ENCODE measurements at places on chromosomes 4 and X.
A peak's percentile ranks its signal among the peaks of the same experiment; 100 is the strongest.

- DNase-seq, result peak; percentile 33
Observed at GRCh38 chrX:16882169-16882568, 12.0 kb upstream of the RBBP7 start.

GRCh38 chr4:39649639-39650265, 11.1 kb upstream of the SMIM14 start:
- no peak for DNase-seq

DNA sequence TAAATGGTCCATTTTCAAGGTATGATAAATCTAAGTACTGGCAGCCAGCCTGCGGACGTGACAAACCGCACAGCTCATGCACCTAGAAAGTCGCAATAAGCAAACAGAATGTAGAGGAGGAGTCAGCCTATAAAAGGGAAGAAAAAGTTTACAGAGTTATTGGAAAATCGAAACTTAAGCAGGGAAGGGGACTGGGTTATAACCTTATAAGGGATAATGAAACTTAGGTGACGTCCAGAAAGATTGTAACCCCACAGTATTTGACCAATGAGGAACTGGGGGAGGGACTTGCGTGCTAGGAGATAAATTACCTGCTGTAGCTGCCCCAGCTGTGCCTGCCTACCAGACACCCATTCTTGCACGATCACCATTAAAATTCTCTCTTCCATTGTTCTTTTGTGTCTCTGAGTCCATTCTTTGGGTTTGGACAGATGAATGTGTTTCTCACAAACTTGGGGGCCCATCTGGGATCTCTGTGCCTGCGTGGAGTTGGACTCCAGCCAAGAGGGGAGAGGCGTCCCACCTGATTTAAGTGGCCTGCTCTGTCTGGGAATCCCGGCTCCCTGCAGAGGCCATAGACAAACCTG, 61.0 kb downstream of the ZCCHC12 start:
- no peak for DNase-seq

DNA sequence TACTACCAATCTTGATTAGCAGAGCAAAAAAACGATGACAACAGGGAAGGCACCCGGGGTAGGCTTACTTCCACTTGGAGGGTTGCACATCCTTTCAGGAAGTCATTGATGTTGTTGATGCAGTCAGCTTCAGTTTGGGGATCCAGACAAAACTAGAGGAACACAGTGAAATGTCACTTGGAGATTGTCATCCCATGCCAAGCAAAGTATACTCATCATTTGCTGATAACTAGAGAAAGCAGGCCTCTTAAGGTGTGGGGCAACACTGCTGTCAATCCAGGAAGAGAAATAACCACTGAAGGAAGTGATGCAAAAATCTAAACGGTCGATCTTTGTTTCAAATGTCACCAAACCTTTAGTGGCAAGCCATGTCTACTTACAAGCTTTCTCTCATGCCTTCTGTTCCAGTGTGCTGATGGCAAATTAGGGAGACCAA, 1.4 kb downstream of the ARHGEF6 start:
- no peak for DNase-seq

DNA sequence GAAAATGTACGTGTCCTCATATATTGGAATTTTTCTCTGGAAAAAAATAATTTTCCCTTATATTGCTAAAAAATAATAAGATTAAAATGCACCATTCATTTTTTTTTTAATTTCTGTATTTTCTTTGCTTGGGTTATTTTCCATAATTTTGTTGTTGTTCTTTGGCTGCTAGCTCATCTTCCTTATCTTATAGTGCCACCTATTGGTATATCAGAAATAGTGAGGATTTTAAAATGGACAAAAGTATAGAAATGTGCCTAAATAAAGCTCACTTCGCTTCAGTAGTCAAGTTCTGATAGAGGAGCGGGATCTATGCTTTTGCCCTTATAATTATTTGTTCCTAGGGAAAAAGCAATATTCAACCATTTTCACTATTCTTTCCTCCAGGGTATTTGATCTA, 134.8 kb downstream of the NAP1L3 start:
- peak; percentile 14 for DNase-seq

- DNase-seq, result no peak
Observed at GRCh38 chrX:9614016-9614415, 149.2 kb downstream of the TBL1X start.

- no peak for DNase-seq
Observed at GRCh38 chrX:108734426-108734825, 1.9 kb downstream of the IRS4 start.

GRCh38 chrX:15160558-15161095, 109.3 kb downstream of the ASB9 start:
- no peak for DNase-seq

GRCh38 chrX:24392709-24393108, 32.3 kb downstream of the SUPT20HL1 start:
- DNase-seq, result no peak

DNA sequence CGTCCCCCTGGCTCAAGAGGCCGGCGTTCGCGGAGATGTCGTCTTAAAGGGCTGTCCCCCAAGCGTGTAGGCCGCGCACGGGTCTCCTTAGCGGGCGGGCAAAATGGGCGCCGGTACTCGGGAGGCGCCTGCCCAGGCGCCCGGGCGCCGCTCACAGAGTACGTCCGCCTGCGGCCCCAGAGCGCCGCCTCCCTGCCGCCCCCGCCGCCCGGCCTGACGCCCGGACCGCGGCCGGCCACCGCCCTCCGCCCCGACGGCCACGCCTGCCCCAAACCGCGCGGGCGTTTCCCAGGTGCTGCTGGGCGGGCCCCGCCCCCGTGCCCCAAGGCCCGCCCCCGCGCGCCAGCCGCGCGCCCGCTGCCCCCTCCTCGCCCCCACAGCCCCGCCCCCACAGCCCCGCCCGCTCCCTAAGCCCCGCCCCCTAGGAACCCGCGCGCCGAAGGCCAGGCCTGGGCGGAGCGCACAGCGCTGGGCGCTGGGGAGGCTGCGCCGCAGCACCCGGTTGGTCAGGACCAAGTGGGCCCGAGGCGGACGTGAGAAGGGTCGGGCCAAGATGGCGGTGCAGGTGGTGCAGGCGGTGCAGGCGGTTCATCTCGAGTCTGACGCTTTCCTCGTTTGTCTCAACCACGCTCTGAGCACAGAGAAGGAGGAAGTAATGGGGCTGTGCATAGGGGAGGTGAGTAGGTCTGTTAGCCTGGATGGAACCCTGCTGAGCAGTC, at the start of the genes BRCC3, CMC4 and MTCP1:
Gene BRCC3 (plus strand): TSS at position 534 of the 719 bp plus-strand sequence. CDS start 20 bp downstream, at position 554.
Gene CMC4 (minus strand): TSS at position 162 of the 719 bp plus-strand sequence. CDS start 7,113 bp downstream, outside the sequence.
Gene MTCP1 (minus strand): TSS at position 162 of the 719 bp plus-strand sequence. CDS start 5,126 bp downstream, outside the sequence.
- DNase-seq, result peak; percentile 96

DNA sequence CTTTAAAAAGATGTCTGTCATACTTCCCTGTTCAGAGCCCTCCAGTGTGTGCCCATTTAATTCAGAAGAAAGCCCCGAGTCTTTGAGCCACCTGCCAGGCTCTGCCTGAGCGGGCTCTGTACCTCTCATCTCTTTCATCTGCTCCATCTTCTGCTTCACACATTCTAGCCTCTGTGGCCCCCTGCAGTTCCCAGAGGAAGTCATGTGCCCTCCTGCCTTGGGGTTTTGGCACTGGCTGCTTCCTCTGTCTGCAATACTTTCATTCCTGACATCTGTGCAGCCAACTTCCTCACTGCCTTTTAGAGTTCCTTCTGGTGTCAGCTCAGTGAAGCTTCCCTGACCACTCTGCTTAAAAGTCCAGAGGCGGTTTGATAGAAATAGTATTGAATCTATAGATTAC, 6.2 kb upstream of the STK32B start:
- no peak for DNase-seq

- DNase-seq, result no peak
Observed at GRCh38 chr4:81369886-81370285, 101.8 kb downstream of the RASGEF1B start.

- DNase-seq, result no peak
Observed at GRCh38 chr4:164876700-164877324, at the start of gene APELA. Gene APELA, plus strand, starts transcription at chr4:164877178. Its CDS starts 154 bp downstream, at chr4:164877332.

DNA sequence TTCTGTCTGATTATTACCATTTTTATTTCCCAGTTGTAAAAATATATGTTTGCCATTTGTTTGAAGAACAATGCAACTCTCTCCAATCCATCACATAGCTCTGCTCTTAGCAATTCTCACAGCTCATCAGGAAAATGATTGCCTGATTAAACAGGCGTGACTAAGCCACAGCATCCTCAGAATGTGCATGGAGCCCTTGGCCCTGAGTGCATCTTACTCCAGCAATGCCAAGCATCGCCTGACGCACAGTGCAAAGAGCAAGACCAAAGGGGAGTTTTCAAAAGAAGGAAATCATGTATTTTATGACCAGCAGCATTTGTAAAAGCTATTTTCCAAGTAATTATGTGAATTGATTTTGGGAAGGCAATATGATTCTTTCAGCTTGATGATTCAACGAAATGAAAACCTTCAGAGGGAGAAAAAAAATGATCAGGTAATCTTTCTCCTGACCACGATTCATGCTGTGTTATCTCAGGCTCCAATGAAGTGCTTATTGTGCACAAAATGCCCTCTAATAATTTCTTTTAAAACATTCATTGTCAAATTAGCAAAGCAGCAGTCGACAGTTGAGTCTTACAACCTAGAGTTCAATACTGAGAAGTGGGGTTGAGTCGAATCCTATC, 138.0 kb upstream of the FAM9B start:
- no peak for DNase-seq

- DNase-seq, result no peak
Observed at GRCh38 chr4:53098681-53099121, 236.6 kb downstream of the RASL11B start.

DNA sequence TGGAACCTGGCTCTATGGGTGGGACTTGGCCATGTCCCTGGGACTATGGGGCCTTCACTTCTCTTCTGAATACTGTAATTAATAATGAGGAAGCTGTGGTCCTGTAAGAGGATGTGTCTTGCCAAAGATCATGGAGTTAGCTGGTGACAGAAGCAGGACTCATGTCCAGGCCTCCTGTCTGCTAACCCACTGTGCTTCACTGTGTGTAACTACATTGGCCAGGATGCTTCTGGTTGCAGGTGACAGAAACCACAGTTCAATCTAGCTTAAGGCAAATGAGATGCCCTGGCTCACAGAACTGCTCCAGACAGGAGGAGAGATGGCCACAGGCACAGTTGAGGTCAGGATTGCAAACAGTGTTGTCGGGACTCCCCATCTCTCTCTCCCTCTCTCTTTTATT, 3.1 kb downstream of the MTMR1 start:
- no peak for DNase-seq

DNA sequence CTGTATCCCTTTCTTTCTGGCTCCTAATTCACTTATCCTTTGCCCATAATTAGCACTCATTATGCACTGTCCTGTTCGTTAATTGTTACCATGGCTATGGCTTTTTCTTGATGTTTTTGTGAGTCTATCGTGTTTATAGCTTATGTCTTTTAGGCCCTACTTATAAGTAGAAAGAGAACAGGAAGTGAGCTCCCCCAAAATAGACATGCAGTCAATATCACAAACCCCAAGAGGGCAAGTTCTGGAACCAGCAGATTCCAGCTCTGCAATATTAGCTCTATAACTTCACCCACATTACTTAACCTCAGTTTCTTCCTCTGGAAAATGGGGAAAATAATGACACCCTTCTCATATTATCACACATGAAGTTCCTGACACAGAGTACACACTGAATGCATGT, 7.4 kb upstream of the HS3ST1 start:
- DNase-seq, result no peak

- no peak for DNase-seq
Observed at GRCh38 chr4:171281359-171281758, 531.8 kb upstream of the GALNTL6 start.

DNA sequence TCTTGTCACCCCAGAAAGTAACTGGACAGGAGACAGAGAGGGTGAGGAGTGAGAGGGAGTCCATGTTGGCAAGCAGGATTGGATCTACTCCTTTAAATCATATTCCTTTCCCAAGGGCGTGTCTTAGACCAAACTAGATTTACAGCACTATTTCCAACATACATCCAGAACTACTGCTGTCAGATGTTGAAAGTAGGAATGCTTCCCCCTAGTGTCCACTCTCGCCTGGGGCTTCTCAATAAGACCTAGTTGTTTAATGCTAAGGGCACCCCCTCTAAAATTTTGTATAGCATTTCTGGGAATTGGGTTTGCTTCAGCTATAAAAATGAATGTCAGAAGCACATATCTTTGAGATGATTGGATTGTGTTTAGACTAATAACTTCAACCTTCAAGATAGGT, 13.3 kb downstream of the OFD1 start:
- no peak for DNase-seq

- no peak for DNase-seq
Observed at GRCh38 chr4:64248186-64248585, 161.1 kb downstream of the TECRL start.

DNA sequence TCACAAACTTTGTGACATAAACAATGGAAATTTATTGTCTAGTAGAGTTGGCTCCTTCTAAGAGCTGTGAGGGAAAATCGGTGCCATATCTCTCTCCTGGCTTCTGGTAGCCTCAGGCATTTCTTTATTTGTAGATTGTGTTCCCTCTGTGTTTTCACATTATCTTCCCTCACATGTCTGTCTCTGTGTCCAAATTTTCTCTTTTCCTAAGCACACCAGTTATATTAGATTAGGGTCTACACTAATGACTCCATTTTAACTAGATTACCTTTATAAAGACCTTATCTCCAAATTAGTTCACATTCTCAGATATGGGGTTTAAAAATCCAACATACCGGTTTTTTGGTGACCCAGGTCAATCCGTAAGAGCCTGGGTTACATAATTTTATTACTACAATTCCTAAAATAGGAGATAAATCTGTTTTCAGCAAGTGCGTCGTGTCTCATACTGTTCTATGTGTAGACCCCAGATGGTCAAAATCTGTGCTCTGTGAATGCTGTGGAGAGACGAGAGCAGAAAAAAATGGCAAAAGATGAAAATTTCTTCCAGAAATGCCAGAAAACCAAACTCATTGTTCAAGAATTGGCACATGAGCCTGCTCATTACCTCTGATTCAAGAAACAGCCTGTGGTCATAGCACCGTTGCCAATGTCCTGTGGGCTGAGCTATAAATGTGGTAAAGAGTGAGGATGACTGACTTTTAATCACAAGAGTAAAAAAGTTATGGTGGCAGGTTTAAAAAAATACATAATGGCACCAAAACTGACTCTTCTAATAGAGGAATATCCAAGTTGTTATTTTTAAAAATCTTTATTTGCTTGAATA, 574.7 kb downstream of the PCDH7 start:
- no peak for DNase-seq

- no peak for DNase-seq
Observed at GRCh38 chrX:153352858-153353257, 18.9 kb downstream of the ZNF275 start.

DNA sequence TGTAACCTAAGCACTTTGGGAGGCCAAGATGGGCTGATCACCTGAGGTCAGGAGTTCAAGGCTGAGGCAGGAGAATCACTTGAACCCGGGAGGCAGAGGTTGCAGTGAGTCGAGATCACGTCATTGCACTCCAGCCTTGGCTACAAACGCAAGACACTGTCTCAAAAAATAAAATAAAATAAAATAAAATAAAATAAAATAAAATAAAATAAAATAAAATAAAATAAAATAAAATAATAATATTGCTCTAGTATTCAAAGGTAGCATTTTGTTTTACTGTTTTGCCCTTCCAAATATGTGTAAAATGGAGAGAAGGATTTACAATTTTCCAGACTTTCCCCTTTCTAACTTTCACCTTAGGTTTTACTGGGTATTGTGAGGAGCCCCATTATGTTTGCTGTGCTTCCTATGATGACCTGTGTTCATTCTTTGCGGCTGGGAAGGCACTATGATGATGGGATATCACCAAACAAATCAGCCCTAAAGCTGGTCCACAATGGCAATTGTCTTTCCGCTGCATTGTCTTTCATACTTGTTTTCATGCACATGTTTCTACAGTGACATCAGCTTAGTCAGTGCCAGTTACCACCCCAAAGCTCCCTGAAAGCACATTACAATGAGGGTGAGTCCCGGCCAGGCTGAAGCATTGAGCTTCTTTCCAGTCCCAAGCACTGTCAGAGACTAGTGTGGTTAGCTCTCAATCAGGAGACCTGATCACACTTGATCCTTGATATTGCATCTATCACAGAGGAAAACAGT, 50.8 kb downstream of the DTHD1 start:
- DNase-seq, result no peak

GRCh38 chr4:138449938-138450337, 207.8 kb upstream of the SLC7A11 start:
- no peak for DNase-seq

Data from NCI-H1105 treated with DMSO at 0.1 percent for 48 hours (cell line).